ENCODE measurements at places on chromosomes 6 and 20.

DNA sequence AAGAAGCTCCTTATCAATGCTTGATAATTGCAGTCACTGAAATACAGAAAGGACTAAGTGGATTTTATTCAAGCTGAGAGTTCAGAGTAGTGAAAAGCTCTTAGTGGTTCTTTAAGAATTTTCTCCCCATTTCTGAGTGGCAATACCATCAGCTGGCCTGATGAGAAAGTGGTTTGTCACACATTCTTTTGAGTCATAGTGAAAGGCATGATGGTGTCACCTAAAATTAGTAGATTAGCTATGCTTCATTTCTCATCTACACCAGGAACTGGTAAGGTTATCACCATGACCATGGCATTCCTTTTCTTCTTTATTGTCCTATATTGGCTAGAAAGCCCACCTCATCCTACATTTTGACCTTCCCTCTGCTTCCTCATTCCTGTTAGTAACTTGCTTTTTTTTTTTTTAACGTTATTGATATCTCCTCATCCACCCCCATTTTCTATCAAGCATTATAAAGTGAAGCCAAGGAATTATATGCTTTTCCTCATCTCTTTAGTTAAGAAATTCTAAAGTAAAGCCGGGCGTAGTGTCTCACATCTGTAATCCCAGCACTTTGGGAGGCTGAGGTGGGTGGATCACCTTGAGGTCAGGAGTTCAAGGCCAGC, 67.4 kb upstream of the LOC128125822 start:
- no peak for DNase-seq

- DNase-seq: no peak
These were observed 54.8 kb upstream of the KCNG1 start for GRCh38 chr20:51077686-51078060.

- DNase-seq: no peak
These were observed 22.2 kb downstream of the TFEB start for GRCh38 chr6:41713159-41713649.

- DNase-seq: no peak
These were observed 280.3 kb upstream of the TCF21 start for GRCh38 chr6:133608620-133609019.

DNA sequence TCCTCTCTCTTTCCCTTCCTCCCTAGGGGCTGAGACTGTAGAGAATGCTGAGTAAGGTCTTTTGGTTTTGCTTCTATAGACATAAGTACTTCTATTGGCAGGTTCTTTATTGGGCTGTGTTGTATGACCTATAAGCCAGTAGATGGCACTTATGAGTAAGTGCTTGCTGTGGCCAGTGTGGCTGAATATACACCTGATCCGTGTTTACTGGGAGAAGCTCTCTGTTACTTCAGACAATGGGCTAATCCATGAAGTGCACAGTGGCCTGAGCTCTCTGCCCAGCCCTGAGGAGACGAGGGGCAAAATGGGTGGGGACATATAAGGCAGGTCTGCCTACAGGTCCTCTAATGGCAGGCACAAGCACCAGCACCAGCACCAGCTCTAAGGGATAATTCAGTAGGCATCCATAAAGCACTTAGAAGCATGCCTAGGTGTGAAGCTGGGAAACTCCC, 610.3 kb downstream of the RNF144B start:
- DNase-seq: no peak

- DNase-seq: no peak
These were observed 504.9 kb downstream of the DOK5 start for GRCh38 chr20:54980103-54980960.

DNA sequence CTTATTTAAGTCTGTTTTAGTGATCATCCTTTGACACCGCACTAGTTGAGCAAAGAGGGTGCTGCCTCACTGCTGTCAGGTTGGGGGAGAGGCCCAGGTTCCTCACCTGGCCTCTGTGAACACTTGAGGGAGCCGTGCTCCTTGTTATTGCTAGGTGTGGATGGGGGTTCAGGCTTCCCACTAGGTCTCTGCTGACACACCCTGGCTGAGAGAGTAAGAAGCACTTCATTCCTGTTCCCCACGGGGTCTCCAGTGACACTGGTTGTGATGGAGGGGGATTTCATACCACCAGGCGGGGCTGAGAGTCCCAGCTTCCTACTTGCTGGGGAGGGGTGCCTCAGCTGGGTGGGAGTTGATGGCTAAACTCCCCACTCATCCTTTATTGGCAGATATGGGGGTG, 11.1 kb upstream of the NOTCH4 start:
- DNase-seq: no peak

- DNase-seq: no peak
These were observed 56.4 kb upstream of the VSTM2L start for GRCh38 chr20:37846573-37846972.

GRCh38 chr20:21387528-21387927, 9.8 kb downstream of the NKX2-4 start:
- DNase-seq: no peak

DNA sequence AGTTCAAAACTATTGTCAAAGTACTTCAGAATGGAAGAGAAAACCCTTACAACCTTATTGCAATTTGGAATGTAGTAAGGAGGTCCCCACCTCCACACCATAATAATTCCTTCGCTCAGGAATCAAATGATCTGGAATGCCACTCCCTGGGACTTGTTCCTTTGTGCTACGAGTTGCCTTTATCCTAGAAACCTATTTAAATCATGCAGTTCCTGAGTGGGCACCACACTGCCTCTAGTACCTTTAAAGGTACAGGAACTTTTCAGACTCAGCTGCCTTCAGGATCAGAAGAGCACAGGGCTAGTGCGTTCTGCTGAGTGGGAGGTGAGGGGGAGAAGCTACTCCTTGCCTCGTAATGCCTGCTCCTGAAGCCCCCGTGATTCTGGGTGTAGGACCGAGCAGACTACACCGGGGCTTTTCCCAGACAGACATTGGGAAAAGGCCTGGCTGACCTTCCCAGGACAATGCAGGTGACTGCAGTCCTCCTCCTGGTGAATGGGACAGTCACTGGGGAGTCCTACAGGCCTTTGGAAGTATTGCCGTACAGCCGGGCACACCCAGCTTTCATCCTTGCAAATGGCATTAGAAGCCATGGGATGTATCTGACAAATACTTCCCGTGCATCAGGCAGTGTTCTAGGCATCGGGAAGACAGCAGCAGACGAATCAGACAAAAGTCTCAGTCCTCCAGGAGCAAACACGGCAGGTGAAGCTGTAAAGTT, 11.8 kb upstream of the TUBB2B start:
- no peak for DNase-seq

DNA sequence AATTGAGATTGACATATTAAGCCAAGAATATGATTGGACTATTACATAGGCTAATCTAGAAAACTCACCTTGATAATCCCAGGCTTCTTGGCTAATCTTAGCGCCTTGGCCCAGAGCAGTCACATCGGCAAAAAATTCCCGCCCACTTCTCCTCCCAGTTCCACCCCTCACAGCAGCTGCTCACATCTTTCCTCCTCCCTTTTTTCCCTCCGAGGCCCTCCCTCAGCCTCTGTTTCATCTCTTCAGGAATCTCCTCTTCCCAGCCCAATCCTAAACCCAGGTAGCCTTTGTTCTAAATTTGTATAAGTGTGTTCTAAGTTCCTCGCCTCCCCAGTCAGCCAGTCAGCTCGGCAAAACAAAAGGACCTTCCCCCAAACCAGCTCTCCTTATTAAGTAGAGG, 184.3 kb downstream of the PRKN start:
- DNase-seq: no peak

GRCh38 chr6:106525882-106526275, 103.4 kb downstream of the RTN4IP1 start:
- no peak for DNase-seq

GRCh38 chr6:11586536-11586935, 49.0 kb downstream of the TMEM170B start:
- DNase-seq: no peak

DNA sequence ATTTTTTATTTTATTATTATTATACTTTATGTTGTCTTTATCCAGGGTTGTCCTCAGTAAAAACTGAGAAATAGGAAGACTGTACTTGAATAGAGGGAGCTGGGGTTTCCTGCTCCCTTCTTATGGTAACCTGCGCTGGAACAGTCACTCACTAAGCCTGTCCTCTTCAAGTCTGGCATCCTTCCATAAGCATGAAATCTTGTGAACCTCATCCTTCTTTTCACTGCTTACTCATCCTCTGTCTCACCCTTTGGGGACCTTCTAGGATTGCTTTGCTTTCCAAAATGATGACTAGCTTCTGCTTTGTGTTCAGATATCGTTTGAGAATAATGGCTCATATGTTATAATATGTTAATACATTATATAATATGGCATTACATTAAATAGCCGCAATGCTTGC, 90.6 kb downstream of the C6orf118 start:
- DNase-seq: no peak

DNA sequence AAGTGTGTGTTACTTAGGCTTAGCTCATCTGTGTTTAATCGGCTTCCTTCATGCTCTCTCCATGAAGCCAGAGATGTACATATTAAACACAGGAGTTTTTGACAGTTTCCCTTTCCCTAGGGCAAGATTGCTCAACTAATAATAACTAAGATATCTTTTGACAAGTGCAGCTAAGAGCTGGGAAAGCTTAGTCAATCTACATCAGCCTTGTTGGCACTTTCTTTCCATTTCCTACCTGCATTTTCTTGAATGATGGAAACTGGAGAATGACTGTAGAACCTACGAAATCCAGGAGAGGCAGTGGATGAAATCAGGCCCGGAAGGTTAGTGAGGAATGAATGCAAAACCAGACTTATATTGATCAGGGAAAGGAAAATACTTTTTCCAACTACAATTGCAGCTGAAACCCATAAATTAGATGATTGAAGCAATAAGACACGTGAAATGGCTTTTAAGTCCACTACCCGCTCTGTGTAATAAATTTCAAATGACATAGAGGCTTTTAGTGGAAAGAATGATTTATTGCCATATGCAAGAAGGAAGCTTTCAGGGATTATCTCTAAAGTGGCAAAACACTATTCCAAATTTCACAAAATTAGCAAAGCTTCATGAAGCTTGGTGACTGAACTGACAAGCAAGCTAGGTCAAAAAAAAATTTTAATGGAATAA, 237.2 kb upstream of the ID4 start:
- no peak for DNase-seq

DNA sequence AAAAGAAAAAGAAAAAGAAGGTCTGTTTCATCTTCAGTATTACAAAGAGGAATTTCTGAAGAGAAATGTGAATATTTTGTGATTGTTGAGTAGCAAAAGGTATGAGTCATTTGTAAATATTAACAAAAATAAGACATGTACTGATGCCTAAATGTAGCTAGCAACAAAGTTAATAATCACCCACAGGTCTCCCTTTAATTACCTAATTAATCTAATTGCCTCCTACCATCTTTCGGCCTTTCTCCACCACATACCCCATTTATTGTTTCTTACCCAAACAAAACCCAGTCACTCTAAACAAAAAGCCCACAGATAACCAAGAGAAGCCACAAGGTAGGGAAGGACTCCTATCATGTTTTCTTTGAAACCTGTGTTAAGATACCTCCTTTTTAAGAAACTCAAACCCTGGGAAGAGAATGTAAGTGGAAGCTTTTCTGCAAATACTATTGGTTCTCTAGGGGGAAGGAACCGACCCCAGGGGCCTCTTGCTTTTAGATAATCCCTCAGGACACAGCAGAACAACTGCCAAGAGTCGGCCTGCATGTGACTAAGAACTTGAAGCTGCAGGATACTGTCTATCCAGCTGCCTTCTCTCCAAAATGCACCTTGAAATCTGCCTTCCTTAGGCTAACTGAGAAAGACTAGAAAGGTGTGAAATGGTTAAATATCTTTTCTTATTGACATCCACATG, 16.1 kb upstream of the STK38 start:
- no peak for DNase-seq

- no peak for DNase-seq
These were observed 107.2 kb upstream of the PLEKHG1 start for GRCh38 chr6:150492507-150492906.

Measured in activated CD4-positive, alpha-beta T cell treated with anti-CD3 and anti-CD28 coated beads for 48 hours (primary cell).